ENCODE measurements at places on chromosomes 3 and 15.

DNA sequence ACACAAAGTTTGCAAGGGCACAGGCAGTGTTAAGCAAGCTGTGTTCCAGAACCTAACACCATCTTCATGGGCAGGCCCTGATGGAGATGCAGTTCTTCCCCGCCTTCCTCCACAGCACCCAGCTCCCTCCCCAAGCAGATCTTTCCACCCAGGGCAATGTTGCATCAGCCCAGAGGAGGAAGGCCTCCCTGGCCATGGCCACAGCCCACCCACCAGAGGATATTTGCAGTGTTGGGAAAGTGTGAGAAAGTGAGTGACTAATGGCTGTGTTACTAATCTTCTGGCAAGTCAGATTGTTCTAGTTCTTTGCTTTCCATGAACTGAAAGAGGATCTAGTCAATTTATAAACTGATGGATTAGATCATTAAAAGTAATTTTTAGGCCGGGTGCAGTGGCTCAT lies 42.0 kb upstream of the ATP10A start:
- no peak for DNase-seq

DNA sequence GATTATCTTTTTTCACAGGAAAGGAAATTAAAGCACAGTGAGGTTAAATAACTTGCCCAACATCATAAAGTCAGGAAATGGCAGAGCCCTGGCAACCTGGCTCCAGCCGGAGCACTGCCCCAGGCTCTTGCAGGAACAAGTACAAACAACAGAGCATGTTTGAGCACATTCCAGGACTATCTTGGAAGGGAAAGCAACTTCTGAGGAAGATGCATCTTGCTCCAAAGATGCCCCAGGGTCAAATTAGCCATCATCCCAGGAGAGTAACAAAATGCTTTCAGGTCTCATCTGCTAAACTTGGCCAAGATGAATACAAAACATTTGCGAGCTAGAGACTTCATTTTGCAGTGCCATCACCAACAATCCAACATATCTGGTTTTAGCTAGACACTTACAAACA lies 162.4 kb upstream of the LRRN1 start:
- no peak for DNase-seq

GRCh38 chr15:44736181-44736765 lies at the start of gene TRIM69:
Gene TRIM69, plus strand, starts transcription at chr15:44736528. Its CDS starts 177 bp downstream, at chr15:44736705.
- DNase-seq: no peak

GRCh38 chr3:63960048-63960711 lies 48.0 kb upstream of the SCAANT1 start:
- DNase-seq: no peak

DNA sequence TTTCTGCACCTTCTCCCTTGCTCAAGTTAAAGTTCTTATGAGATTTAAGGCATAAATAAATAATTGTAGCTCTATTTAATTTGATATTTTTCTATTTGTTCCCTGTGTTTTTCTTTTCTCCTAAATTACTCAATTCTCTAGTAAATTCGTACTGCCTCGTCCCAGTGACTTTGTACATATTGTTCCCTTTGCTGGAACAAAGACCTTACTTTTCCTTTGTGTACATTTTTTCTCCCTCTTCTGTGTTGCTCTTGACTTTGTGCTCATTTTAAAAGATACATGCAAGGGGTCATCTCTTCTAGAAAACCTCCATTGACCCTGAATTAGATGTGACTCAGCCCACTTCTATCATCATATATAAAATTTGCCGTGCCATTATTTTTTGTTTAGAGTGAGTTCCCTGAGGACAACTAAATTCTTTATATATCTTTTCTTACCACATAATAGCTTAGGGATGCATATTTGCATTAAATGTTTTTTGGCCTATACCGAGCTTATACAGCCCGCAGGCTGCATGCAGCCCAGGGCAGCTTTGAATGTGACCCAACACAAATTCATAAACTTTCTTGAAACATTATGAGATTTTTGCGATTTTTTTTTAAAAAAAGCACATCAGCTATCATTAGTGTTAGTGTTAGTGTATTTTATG lies 29.6 kb downstream of the PPP4R2 start:
- no peak for DNase-seq

DNA sequence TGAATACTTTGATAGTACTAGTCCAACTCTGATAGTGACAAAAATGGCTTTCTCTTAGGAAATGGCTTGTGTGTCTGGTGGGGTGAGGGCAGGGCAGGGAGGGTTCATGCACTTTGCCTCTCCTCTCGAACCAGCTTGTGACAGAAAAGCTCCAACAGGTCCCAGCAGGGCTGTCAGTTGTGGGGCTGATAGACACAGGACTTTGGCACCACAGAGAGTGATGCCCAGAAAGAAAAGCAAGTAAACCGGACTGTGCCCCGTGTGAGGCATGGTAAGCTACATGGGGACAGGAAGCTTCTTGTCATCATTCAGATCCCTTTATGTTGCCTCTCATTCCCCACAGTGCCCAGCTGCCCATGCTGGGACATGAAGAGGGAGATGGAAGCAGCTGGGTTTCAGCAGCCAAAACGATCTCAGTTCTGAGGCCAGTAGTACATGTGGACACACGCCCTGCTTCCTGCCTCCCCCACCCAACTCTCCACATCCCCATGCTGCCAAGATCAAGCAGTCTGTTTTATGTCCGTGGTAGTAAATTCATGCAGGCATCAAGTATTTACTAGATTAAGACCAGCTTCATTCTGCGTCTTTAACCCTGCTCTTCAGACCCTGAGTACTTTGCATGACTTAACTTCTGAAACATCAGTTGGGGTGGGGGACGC lies 29.7 kb upstream of the LIPC start:
- no peak for DNase-seq

- DNase-seq: no peak
Measured at GRCh38 chr3:3771094-3771493, 28.1 kb upstream of the LRRN1 start.

- no peak for DNase-seq
Measured at GRCh38 chr15:26721232-26721967, 51.5 kb downstream of the GABRB3 start.

All from NCI-H1417 treated with DMSO at 0.1 percent for 48 hours (cell line).